ENCODE measurements at places on chromosomes 4 and X. TPM values are rescaled to one million over a fixed set of nuclear protein-coding genes. Genes with fewer than 3 reads are reported as not detected.

DNA sequence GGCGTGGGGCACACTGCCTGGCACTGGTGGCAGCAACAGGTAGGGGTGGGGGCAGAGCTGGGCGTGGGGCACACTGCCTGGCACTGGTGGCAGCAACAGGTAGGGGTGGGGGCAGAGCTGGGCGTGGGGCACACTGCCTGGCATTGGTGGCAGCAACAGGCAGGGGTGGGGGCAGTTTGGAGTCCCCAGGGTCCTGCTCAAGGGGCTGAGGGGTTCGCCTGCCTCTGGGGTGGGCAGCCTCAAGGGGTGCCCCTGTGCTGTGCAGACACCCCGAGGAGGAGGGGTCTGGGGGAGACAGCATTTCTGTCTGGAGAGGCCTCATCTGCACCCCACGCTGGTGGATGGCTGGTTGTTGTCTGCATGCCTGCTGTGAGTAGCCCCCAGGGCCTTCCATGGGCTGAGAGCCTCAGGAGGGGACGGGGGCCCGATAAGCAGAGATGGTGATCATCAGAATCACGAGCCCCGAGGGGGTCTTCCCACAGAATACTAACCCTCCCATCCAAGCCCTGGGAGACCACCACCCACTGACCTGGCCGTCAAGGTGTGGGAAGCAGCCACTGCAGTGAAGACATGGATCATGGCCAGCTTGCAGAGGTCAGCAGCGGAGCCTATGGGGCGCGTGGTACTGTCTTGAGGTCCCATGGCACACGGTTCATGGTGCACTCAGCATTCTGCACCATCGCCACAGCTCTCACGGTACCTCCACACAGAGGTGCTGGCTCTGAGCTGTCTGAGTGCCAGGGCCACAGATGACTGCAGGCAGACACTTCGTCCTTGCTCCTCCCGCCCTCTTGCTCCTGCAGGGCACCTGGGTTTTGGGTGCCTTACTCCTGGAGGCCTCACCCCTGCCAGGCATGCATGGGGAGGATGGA, 21.5 kb downstream of the NAT8L start:
- no peak for DNase-seq

DNA sequence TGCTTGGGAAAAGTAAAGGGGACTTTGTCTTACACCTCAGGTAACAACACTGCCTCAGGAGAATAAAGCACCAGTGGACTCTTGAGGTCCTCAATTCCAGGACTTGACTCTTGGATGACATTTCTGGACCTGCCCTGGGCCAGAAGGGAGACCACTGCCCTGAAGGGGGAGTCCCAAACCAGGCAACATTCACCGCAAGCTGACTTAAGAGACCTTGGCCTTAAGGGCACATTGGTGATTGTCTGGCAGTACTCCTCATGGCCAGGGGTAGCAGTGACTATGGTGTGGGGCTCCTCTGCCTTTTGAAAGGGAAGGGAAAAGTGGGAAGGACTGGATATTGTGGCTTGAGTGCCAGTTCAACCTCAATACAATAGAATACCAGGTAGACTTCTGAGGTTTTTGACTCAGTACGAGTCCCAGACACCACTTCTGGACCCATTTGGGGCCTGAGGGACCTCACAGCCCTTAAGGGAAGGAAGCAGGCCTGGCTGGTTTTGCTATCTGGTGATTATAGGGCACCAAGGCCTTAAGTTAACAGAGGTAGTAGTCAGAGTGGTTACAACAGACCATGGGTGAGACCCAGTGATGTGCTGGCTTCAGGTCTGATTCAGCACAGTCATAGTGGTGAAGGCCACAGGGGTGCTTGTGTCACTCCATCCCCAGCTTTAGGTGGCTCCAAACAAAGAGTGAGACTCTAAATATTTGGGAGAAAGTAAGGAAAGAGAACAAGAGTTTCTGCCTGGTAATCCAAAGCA, 121.2 kb upstream of the TET2 start:
- no peak for DNase-seq

Gene USP26
- not detected for polyA plus RNA-seq

Gene RPA4
- not detected for polyA plus RNA-seq

Gene ARMCX1
- 57.8 TPM for polyA plus RNA-seq

DNA sequence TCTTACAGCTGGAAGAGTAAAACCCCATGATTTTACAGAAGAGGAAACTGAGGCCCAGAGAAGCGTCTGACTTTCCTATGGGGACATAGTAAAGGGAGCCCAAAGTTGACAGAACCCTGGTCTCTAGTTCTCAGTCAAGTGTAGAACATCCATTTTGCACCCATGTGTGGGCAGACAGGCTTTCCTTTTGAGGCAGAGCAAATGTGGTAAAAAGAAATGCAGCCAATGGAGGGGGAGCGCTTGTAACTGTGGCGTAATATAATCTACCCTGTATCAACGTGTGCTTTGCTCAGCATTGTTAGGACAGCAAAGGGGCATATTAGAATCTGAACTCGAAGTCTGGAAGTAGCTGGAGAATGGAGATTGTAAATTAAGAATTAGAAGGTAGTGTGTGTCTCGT, 8.8 kb downstream of the MAMLD1 start:
- DNase-seq: no peak

Gene ITGB1BP2
- 1.2 TPM for polyA plus RNA-seq
